GM20000 (cell line): ENCODE measurements at places on chromosomes 7 and 10.

DNA sequence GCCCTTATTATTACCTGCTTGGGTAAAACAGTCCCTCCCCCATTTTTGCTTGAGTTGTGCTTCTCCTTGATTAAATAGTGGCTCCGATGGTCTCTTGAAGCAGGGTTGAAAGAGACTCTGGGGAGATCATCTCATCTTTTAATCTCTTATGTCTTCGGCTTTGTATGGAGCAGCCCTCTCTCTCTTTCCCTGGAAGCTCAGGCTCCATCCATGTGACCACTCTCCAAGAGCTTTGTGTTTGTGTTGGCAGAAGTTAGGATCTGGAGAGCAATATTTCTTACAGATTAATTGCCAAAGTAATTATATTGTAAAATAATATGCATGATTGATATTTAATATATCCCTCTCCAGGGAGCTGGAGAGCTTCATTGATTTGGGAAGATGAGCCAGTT lies 76.9 kb downstream of the LRRC4 start:
- DNase-seq: no peak

GRCh38 chr7:81161451-81162075 lies 242.7 kb upstream of the SEMA3C start:
- no peak for DNase-seq

DNA sequence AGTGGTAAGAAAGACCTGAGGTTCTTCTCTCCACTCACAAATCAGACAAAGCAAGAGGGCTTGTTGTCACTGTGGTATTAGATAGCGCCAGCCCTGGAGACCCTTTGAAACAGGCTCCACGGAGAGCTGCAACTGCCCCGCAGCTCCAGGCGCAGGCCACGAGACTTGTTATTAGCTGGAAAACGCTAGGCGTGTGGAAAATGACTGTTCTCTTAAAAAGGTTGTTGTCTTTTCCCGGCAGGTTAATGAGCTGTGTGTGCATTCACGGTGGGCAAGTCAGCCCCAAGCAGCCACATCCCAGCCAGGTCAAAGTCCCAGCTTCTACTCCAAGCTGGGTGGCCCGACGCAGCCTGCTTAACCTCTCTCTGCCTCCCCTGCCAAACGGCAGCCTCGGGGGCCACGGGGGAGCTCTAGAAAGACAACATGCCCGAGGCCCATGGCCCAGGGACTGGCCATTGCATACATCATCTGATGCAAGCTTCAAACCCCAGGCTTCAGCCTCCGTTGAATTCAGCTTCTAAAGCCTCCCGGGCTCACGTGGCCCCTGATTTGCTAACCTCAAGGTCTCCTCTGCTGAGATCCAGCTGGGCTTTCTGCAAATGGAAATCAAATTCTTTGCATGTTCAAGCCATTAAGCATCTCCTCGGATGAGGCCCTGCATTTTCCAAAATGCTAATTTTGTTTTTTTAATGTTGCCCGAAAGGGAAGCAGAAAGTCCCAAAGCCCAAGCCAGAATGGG lies 61.3 kb upstream of the DNAAF5 start:
- DNase-seq: no peak

- no peak for DNase-seq
These were observed 347.9 kb upstream of the MEOX2 start for GRCh38 chr7:16034353-16034752.

DNA sequence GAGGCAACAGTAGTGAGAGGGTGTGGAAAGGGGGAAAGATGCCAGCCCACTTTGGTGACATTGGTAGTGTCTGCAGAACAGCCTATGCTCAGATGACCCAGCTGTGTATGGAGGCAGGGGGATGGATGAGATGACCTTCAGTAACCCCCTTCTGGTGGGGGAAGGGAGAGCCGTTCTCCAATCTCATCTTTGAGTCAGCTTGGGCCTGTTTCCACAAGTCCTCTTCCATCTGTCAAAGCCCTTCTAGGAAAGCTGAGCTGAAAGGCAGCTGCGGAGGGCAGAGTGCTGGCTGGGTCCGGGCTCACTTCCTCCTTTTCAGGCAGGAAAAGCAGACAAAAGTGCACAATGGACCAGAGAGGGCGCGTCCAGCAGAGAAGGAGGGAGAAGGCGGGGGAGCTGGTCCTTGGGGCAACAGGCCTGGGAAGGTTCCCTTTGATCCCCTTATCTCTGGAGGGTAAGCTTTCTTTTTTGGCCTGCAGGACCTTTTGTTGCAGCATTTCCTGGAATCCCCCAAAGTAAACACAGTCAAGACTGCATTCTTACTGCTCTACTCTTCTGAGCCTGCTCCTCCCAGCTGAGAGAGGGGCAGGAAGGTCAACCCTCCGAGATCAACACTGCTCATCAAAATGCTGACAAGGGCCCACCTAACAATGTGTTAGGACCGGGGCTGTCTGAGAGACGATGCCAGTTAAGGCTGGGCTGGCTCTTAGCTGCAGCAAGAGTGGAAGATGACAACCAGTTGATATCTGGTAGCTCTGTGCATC lies 1.2 kb upstream of the LRMDA start:
- no peak for DNase-seq

DNA sequence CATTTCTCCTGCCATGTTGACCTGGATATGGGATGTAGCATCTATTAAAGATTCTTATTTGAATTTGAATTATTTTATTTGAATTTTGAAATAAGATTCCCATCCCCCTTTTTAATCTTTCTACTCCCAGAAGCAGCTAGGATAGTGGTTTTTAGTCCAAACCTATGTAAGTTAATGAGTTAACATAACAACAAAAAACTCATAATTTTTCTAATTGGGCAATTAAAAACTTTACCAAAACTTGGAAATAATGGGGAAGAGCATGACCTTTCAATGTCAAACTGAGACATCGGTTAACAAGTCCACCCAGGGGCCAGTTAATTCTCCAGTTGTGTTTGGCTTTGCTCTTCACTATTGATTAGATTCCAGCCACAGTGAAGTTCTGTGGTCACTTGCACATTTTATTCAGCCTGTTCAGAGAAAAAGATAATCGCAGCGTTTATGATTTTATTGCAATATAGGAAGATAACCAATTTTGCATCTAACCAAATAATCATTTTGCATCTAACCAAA lies 1.2 kb upstream of the FAM13C start:
- DNase-seq: no peak

GRCh38 chr10:128854963-128855362 lies 612.1 kb upstream of the MGMT start:
- no peak for DNase-seq

DNA sequence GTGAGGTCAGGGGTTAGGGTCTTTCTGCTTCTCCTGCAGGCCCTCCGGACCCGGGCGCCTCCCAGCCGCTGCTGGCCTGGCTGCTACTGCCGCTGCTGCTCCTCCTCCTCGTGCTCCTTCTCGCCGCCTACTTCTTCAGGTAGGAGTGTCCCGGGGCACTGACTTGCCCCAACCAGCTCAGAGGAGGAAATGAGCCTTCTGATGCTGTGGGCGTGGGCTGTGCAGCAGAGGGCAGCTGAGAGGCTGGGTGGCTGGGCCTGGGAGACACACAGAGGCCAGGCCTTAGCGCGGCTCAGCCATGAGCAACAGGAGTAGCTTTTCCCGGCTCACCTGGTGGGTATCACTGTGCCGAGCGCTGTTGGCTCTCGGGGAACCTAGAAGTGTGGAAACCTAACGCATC lies 78.9 kb downstream of the MKI67 start:
- peak; percentile 87 for DNase-seq

- no peak for DNase-seq
These were observed 44.8 kb downstream of the GNAT3 start for GRCh38 chr7:80467069-80467468.

GRCh38 chr7:55651057-55651456 lies 78.8 kb upstream of the VOPP1 start:
- no peak for DNase-seq

DNA sequence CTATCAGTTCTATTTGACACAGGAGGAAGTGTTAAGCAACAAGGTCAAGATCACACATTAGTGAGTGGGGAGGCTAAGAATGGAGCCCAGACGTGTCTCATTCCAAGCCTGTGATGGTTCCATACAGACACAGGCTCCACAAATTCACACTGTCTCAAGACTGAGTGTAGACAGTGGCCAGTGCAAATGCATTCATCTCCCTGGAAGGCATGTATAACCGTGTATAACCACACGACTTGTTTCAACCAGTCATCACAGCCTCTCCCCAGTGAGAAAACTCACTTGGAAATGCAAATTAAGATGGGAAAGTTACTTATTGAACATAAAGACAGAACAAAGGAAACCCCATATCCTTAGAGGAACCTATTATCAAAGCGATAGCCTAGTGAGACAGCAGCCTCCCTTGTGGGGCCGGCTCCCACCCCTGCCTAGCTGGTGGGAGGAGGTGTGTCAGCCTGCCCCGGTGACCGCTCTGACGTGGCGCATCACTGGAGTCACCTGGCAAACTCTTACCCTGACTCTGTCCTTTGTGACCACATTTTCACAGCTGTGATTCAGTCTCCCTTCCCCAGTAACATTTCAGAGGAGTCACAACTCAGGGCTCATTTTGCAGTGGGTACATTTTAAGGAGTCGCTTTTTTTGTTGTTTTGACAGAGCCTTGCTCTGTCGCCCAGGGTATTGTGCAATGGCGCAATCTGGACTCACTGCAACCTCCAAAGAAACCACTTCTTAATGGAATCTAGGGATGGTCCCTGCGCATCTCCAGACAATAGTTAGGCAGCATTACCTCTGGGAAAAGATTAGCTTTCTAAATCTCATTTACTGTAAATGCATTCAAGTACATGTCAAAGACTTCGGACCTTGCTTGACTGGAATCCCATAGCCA lies 126.6 kb upstream of the PARD3 start:
- no peak for DNase-seq

GRCh38 chr10:123117644-123118417 lies 17.9 kb upstream of the HMX3 start:
- DNase-seq: no peak

DNA sequence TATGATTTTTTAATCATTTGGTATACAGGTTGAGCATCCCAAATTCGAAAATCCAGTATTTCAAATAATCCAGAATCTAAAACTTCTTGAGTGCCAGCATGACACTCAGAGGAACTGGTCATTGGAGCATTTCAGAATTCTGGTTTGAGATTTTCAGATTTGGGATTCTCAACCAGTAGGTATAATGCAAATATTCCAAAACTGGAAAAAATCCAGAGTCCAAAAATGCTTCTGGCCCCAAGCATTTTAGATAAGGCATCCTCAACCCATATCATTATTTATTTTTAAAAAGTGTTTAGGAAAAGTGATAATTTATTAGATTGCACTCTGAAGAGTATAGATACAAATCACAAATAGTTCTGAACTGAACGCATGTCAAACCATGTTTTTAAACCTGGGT lies 120.7 kb downstream of the VPS50 start:
- no peak for DNase-seq

- DNase-seq: no peak
These were observed 134.2 kb downstream of the ELFN1 start for GRCh38 chr7:1804310-1804709.

- no peak for DNase-seq
These were observed 78.4 kb downstream of the CUL2 start for GRCh38 chr10:35011771-35012191.

DNA sequence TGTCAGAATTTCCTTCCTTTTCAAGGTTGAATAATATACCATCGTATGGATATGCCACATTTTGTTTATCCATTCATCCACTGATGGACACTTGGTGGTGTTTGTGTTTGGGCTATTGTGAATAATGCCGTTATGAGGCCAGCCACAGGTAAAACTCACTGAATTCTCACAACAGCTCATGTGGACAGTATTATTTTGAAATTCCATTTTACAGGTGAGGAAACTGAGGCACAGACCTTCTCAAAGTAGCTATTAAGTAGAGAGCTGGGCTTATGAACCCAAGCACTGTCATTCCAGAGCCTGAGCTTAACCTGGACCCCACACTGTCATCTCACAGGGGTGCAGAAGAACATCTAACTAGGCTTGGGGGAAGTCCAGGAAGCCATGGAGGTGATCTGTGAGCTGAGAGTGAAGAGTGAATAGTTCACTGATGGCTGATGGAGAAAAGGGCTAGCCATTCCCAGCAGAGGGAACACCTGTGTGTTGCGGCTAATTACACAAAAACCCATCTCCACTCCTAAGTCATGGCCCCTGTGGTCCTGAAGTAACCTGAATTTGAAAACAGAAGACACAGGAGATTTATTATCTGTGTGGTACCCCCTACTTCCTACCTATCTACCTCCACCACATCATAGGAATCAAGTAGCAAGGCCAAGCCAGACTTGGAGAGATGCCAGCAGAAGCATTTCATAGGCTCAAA lies 8.7 kb downstream of the INMT start:
- DNase-seq: no peak

GRCh38 chr7:158409816-158410330 lies 177.8 kb downstream of the PTPRN2 start:
- no peak for DNase-seq

- DNase-seq: no peak
These were observed 31.1 kb downstream of the ARHGAP12 start for GRCh38 chr10:31897506-31897905.

DNA sequence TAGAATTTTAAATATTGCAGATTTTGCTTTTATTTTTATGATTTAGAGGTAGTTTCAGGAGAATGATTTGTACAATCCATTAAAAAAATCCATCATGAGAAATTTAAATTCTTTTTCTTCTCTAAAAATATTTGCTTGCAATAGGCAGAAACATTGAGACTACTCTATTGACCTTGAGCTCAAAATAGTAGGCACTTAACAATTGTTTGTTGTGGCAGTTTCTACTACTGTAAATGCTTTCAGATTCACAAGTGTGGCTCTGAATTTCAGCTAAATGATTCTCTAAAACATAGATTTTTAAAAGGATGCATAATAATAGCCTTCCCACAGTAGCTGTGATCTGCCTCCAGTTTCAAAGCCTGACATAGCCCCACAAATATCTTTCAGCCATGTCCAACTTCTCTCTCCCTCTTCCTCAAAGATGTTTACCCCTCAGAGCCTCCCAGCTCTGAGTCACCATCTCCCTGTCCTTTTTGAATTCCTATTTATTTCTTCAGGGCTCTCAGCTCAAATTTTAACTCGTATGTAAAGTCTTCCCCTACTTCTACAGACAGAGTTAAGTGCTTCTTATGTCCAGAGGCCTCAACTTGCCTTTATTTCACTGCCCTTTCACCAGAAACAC lies 160.5 kb downstream of the AOAH start:
- no peak for DNase-seq

GRCh38 chr10:62866451-62866850 lies 50.3 kb upstream of the EGR2 start:
- DNase-seq: no peak

- no peak for DNase-seq
These were observed 743 bp downstream of the RBM17 start for GRCh38 chr10:6089334-6090219.

- DNase-seq: no peak
These were observed 190.2 kb upstream of the HGF start for GRCh38 chr7:81960026-81960425.

GRCh38 chr10:53162856-53163255 lies 390.3 kb upstream of the MBL2 start:
- DNase-seq: no peak
